Renal cortex interstitium (tissue), 15 donors: ENCODE measurements at places on chromosomes 7 and 10. TPM values are rescaled to one million over a fixed set of nuclear protein-coding genes. Genes with fewer than 3 reads are reported as not detected.

The NAT16 gene
- 0.06 TPM for polyA plus RNA-seq

- DNase-seq = no peak
These were observed 117.5 kb upstream of the LAMB4 start for GRCh38 chr7:108247614-108248013.

The TAS2R5 gene
- 3.4 TPM for polyA plus RNA-seq

The RNF32 gene
- 3.7 TPM for polyA plus RNA-seq

GRCh38 chr7:70480927-70481569 is 650.9 kb upstream of the GALNT17 start:
- DNase-seq = no peak

DNA sequence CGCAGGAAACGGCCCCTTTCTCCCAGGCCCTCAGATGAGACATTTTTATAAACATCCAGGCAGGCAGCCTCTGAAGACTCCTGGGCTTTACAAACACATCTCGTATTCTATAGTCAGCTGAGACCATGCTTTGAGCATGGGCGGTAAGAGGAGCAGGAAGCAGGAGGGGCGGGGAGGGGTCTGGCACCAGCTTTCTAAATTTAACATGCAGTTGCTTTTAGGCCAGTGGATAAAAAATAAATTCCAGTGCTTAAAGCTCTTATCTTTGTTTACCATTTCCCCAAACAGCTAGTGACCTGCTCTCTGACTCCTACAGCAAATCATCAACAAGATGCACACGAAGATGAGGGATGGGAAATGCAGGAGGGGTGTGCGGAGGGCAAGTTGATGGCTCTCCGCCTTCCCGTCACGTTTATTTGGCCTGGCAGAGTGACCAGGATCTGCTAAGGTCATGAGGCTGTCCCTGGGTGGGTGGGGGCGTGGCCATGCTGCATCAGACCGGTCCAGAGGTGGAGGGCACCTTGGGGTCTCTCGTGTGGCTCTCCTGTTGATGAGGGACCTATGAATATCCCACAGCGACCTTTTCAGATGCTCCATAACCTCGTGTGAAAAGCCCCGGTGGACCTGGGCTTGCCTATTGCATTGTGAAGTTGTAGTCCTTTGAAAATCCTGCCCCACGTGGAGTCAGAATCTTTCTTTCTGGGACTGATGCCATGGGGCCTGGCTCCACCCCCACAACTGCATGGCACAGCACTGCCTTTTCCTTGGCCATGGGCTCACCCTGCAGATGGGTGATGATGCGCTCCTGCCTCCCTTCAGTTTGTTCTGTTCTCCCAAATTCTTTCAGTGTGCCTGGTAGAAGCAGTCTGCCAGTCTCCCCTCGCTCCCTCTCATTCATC is 67.5 kb downstream of the PARP12 start:
- no peak for DNase-seq

GRCh38 chr7:116315803-116316202 is 105.5 kb downstream of the TES start:
- DNase-seq = no peak

DNA sequence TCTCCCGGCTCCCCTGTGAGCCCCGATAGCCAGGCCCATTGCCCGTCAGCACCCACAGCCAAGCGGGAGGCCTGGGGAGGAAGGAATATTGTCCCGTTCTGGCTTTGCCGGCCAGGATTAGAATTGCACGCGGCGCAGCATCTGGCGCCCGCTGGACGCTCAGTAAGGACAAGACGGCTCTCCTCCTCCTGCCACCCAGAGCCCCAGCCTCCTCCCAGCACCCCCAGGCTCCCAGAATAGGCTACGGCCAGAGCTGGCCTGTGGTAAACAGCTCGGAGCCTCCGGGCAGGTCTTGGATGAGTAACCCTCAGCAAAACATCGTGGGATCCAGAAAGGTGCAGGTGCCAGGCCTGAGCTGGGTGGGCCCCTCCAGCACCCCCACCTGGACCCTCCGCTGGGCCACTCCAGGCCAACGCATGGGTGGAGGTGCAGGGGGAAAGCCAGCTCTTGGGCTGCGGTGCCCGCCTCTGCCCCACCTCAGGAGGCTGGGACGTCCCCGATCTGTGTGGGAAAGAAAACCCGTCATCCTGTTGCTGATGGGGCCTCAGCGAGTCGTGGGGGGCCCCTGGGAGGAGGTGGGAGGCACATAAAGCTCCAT is 5.8 kb upstream of the FAM20C start:
- no peak for DNase-seq

The PDE1C gene
- 4.5 TPM for polyA plus RNA-seq

The SOSTDC1 gene
- 47.4 TPM for polyA plus RNA-seq

DNA sequence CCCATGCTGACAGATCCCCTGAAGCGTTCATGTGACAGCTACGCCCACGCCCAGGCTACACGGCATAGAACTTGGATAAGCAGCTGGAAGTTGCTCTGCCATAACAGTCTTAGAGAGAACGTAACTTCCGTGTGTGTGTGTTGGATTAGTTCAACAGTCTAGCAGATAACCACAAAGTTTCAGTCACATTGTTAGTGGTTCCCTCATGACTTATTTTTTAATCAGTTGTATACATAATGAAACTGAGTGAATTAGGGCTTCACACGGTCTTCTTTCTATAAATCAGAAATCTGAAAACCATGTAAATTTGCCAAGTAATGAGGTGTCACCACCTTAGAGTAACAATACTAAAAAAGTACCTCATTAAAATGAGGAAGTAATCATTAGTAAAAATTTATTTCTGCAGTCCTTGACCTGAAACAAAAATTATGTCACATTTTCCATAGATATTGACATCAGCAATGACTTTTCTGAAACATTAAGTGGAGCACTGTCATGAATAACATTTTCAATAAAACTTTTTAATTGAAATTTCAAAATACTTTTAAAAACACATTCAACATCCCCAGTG is 21.7 kb upstream of the MACC1 start:
- no peak for DNase-seq

- DNase-seq = no peak
These were observed 36.4 kb downstream of the CDH23 start for GRCh38 chr10:71432956-71433767.
